ENCODE measurements at places on chromosomes 12 and 14.

GRCh38 chr14:93975791-93976476, 436 bp downstream of the ASB2 start:
- DNase-seq = no peak

- DNase-seq = no peak
Measured at GRCh38 chr14:34018125-34018524, 67.3 kb upstream of the EGLN3 start.

DNA sequence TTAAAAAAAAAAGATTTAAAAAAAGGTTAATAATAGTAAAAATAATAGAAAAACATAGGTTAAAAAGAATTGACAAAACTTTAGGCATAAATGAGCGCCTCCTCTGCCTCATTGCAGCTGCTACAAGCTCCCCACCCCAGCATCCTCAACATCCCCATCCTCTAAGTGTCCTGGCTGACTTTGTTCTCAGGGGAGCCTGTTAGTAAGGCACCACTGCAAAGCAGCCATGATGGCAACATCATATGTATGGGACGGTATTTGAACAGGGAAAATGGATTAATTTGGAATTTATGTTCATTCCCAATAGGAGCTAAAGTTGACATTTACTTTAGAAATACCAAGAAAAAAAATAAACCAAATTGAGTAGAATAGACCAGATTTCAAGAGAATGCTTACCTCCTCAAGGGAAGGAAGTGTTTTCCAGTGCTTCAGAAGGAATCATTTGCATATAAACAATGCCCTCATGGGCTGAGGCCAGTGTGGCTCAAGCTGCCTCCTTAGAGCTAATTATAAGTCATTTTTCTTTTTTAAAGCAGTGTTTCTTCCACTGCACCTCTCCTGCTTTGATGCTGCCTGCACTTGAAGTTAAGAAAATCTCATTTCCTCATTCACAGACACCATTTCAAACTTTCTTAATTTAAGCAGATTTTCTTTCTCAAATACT, 59.6 kb downstream of the DACT1 start:
- no peak for DNase-seq

GRCh38 chr14:105460116-105460515, 14.5 kb upstream of the CRIP2 start:
- no peak for DNase-seq

DNA sequence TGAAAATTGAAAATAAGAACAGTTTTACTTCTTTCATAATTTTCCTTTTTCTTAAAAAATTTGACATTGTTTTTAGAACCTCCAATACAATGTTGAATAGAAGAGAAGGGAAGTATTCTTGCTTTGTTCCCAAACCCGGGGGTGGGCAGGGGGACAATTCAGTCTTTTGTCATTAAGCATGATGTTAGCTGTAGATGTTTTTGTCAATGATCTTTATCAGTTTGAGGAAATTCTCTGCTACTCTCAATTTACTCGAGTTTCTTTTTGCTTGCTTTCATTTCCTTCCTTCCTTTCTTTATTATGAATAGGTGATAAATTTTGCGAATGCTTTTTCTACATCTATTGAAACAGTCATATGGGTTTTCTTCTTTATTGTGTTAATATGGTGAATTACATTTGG, 183.2 kb upstream of the FRMD6 start:
- no peak for DNase-seq

- no peak for DNase-seq
Measured at GRCh38 chr12:3604286-3604685, 113.3 kb downstream of the PRMT8 start.

GRCh38 chr14:54676812-54677708, 110.1 kb downstream of the SAMD4A start:
- DNase-seq = peak; percentile 97

DNA sequence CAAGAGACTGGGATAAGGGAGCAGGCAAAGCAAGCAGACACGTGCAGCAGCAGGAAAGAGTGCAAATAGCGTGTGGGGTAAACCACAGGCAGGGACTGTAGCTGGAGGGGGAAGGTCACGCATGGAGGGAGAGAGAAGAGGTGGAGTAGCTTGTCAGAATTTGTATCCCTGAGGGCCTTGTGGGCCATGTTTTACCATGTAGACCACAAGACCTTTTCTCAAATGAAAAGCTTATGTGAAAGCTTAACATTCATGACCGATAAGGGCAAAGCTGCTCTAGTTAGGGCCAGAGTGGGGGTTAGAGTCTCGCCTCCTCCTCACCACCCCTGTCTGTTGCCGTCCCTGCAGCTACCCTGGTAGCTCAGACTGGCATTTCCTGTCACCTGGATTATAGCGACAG, 152.9 kb upstream of the E2F7 start:
- DNase-seq = no peak

- no peak for DNase-seq
Measured at GRCh38 chr14:103871596-103872480, 24.5 kb upstream of the PPP1R13B start.

DNA sequence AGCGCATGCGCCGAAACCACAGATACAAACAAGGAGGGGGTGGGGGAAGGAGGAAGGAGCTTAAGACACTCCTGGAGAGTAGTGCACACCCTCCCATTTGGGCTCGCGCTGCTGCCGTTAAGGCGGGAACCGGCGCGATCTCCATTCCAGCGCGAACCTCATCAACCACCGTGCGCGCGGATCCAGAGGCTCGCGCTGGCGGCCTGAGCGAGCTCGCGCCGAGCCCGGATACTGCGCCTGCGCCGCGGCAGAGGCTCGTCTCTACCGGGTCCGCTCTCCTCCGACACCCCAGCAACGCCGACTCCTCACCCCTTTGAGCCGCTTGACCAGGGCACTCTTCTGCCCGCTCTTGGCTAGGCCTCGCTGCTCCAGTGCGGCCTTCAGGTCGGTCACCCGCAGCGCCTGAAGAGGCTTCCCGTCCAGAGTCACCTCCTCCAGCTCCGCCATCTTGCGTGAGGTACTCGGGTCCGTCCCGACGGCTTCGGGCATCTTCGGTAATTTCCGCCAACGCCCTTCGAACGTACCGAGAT, at the start of gene ACIN1:
TSS of gene ACIN1 (minus strand) at position 471 of the 530 bp plus-strand sequence. CDS start at position 447, 24 bp downstream.
- peak; percentile 80 for DNase-seq

DNA sequence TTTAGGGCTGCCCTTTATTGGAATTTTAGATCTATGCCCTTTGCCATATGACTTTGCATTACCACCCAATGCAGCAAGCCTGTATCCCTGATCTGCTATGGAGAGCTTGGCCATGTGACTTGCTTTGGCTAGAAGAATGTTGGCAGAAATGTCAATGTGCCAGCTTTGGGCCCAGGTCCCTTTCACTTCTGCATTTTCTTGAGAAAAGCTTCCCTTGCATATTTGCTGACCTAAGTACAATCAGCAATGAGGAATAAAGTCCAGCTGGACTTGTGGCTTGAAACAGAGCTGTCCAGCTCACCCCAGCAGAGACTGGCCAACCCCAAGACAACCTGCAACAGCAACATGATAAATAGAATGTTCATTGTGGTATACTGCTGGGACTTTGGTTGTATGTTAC, 135.9 kb downstream of the PAH start:
- no peak for DNase-seq

DNA sequence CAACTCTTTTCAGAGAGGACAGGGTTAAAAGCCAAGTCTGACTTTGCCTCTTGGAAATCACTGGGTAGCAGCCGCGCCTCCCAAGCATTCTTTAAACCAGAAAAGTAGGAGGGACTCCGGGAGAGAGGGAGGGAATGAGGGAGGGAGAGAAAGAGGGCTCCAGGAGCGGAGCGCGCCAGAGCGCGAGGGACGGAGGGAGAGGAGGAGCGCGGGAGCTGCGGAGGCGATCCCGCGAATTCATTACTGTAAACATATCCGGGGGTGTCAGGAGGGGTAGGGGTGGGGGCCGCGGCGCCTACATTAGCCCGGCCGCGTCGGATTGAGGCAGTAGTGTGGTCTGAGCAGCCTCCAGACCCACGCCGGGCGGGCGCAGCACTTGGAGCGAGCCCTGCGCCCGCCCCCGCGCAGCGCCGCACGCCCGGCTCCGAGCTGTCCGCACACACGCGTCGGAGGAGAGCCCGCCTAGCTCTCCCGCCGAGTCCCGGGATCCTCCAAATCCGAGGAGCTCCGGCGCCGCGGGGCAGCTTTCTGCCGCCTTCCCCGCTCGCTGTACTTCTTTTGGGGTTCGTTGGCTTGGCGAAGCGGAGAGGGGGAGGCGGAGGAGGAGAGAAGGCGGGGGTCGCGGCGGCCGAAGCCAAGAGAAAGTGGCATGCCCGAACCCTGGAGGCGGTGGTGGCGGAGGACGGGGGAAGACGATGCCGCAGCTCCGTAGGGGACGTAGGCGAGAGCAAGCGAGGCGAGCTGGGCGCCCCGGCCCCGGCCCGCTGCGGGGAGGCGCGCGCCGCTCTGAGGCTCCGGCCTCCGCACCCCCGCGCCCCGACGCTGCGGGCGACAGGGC, 3.3 kb downstream of the FLRT2 start:
- DNase-seq = peak; percentile 94

- no peak for DNase-seq
Measured at GRCh38 chr14:21275261-21275858, 4.5 kb upstream of the RPGRIP1 start.
